ENCODE measurements at places on chromosomes 6 and 20.

- DNase-seq: no peak
These were observed 922.1 kb downstream of the TFAP2A start for GRCh38 chr6:9492790-9493189.

- no peak for DNase-seq
These were observed 464.0 kb upstream of the CDH4 start for GRCh38 chr20:60788070-60788469.

DNA sequence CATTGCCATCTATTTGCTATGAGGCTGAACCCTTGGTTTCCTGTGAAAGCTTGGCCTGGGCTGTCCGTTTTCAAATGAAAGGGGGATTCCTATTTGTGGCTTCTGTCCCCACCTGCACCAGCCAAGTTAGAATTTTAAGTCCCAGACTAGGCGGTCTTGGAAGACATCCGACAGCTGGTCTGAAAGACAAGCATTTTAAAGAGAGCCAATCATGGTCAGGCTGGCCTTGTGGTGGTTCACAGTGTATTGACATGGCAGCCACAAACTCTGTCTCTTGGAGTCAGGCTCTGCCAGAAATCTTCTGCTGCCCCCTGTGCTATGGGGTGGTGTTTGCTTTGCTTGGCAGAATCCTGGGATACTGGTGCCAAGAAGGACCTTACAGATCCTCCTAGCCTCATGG lies 319.2 kb upstream of the MOCS1 start:
- no peak for DNase-seq

DNA sequence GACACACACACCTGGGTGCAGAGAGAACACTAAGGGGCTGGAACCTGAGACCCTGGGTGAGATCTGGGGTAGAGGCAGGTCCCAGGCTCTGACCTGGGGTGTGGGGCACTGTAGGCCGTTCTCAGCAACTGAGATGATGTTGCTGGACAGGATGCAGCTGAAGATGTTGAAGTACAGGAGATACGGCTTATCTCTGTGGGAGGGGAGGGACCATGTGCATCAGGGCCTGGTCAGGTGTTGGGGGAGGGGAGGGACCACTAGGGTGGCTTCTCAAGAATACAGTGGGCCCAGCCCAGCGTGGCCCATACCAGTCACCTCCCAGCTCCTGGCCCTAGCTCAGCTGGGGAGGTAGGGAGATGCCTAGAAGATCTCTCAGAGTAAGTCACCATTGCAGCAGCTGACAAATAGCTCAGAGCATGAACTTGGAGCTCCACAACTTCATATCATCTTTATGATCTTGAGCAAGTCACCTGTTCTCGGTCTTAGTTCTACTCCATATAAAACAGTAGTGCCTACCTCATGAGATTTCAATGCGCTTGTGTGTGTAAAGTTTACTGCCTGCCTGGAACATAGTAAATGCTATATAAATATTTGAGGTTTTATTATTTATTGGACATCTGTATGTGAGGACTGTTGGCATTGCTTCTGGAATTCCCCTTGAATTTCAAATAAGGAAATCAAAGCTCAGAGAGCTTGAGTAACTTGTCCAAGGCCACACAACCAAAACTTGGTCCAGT lies 3.8 kb downstream of the SLC44A4 start:
- no peak for DNase-seq

DNA sequence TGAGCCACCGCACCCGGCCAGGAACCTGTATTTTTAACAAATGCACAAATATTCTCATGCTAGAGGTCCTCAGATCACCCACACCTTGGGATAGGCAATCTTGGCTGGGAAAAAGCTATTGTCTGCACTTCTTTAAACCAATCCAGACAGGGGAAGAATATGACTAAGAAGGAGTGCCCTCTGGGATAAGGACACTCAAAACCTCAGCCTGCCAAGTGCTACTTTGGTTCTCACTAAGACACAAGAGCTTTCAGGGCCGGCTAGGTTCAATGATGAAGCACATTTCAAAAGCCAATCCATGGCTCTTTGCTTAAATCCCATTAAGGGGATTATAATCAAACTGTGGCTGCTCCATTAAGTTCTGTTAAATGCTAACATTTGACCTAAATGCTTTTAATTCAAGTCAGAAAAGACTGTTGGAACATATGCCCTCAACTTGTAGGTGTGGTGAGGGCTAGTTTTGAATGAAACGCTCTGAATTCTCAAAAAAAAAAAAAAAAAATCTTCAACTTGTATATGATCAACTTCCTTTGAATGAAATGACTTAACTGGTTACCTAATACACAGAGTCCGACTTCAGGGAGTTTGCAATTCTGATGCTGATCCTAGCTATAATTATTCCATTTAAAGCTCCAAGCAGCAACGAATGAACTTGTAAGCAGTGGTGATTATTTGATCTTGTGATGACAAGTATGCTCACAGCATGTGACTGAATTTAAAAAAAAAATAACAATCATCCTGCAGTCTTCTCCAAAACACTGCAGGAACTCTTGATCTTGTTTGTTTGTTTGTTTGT lies 56.6 kb downstream of the SLC23A2 start:
- DNase-seq: no peak
